GM04503 (cell line): ENCODE measurements at places on chromosomes 7 and 10.

DNA sequence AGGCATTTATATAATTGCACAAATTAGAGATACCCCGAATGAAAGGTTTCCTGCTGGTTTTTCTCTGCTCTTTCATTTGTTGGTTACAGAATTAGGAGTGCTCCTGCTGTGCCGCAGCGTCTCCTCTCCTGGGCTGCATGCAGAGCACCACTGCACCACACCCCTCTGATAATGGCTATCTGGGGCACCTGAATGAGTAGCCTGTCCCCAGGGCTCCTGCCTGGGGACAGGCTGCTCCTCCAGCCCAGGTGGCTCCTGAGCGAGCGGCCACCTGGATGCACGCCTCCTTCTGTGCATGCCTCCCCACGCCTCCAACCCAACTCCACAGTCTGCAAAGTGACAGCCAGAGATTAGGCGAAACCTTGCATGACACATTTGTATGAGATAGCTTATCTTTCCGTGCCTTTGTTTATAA, 242.6 kb upstream of the FZD8 start:
- no peak for DNase-seq

- DNase-seq = no peak
Observed at GRCh38 chr10:46225597-46225996, 61.2 kb upstream of the ANTXRL start.

GRCh38 chr10:83935911-83936310, 203.4 kb upstream of the GHITM start:
- no peak for DNase-seq

- DNase-seq = no peak
Observed at GRCh38 chr10:58266826-58267712, 625 bp downstream of the IPMK start.

DNA sequence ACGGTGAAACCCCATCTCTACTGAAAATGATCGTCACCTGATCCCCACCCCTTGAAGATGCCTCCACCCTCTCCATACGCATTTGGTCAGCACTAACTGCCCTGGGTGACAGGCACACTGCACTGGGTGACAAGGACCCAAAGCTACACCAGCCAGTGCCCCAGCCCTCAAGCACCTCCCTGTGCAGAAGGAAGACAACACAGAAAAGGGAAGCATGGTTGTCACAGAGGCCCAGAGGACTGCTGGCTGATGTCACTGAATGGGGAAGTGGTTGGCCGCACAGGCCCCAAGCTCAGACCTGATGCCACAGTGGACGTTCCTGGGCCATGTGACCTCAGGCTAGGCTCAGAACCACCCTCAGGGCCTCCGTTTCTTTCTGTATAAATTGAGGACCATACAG, 4.2 kb upstream of the PILRA start:
- no peak for DNase-seq

DNA sequence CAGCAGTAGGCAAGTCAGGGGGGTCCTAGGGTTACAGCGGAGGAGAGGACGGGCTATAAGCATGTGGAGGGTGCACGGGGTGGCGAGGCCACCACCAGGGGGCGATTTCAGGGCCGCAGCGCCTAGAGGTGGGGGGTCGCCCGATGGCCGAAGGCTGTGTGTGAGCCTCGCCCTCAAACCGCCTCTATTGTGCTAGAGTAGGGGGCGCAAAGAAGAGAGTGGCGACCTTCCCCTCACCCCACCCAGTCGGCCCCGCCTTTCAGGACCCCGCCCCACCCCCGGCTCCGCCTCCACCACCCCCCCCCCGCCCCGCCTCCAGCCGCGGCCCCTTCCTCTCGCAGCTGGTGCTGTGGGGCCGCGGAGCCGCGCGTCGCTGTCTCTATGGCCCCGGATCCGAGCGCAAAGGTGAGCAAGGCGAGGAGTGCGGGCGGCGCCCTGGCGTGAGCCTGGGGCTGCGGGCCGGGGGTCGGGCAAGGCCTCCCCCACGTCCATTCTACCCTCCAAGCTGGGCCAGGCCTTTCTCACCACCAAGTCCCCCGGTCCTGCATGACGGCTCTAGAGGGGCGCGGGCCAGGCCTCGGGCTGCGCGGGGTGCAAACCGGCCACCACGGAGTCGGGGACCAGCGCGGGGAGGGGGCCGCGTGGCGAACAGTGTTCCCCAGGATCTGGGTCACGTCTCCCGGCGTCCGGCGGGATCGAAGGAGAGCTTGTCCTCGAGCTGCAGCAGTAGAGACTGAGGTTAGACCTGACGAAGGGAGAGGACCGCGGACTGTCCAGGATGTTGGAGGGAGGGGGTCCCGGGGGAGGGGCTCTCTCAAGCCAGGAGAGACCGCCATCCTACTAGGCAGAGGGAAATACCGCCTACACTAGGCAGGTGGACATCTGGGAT, at the start of gene SEMA4G:
TSS of gene SEMA4G (plus strand) at position 318 of the 889 bp plus-strand sequence. CDS start 3,409 bp downstream, outside the sequence.
- no peak for DNase-seq

GRCh38 chr10:34773636-34774630, 41.2 kb downstream of the PARD3 start:
- no peak for DNase-seq

DNA sequence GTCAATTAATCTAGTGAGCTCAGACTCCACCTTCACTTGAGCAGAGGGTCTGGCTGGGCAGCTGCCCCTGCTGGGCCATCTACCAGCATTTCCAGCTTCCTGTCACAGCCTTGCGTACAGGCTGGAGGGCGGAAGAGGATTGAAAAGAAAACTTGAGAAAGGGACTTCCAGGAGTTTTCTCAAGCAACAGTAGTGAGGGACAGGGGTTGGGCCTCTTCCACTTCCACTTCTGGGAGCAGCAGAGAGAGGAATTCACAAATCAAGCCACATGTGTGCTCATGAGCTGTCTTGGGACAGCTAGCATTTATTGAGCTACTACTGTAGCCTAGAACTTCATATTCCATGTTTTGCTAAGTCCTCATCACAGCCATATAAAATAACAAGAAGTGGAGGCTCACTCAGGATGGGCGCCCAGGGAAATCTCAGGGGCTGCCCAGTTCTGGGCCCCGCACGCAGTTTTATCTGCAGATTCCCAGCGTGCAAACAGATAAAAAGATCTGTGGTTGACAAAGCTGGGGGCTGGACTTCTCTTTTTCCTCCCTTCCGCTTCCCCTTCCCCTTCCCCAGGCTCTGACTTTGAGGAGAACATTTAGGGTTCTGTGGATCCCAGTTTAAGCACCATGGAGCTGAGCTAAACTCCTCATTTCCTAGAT, 135.8 kb downstream of the RGS10 start:
- DNase-seq = no peak

DNA sequence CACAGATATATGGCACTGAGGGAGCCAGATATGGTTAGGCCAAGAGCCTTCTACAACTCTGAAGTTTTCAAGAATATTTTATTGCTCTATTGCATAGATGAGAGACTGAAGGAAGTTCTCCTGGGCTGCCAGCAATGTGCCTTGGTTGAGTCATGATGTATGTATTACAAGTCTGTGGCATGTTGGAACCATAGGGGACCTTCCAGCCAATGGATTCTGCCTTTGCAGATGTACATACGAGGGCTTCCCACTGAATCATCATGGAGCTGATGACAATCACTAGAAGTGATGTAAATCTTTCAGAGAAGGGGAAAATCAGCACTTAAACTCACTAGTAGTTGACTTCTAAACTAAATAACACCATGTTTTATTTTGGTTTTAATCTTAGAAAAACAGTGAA, 419.5 kb downstream of the PHTF2 start:
- DNase-seq = no peak

DNA sequence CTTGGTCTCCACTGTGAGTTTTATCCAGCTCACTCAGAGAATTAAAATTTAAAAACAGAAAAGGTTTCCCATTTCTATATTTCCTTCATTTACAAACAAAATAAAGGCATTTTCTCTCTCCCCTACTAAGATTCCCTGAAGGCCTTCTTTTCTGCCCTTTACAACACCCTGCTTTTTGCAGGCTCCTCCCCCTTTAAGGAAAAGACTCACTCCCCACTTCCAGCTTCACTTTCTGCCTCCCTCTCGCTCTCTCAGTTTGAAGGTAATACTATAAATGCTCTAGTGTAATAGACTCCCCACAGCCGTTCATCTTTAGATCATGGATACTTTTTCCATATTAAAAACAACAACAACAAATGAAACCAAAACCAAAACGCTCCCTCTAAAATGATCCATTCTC, 53.3 kb downstream of the CDHR3 start:
- DNase-seq = no peak

DNA sequence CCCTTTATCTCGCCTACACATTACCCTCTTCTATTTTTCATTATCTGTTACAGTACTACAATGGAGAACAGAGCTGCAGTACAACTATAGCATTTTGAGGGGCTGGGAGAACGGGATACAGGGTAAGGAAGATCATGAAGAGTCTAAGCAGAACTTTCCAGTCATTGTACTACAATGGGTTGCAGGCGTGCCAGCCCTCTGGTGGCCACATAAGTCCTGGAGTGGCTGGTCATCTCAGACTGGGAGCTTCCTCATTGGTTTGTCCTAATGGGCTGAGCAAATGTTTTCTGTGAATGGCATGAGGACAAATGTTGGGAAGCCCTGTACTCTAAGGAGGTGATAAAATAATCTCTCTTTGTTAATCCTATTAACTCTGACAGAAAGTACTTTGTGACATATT, 33.0 kb downstream of the TMEM106B start:
- DNase-seq = no peak

DNA sequence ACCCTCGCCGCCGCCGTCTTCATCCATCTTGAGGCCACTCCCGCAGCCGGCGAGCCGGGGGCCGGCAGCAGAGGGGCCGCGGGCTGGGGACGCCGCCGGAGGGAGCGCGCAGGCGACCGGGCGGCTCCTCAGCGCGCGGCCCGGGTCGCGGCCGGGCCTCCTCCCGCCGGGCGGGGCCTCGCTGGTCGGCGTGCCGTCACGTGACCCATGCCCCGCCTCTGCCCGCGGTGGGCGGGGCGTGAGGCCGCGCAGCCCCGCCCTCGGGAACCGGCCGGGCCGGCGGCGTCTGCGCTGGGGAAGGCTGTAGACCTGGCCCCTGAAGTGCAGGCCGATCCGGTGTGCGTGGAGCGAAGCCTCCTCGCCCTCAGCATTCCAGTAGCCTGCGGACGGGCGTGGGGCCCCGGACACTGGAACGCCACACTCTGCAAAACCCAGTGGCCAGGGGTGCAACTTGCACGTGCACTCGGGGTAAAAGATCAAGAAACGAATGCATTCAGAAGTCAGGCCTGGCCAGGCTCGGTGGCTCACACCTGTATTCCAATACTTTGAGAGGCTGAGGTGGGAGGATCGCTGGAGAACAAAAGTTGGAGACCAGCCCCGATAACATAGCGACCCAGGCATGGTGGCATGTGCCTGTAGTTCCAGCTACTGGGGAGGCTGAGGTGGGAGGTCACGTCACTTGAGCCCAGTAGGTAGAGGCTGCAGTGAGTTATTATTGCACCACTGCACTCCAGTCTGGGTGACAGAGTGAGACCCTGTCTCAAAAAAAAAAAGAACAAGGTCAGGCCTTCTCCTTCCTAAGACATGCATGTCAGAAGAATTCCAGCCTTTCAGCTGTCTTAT, at the start of gene CYTH3:
TSS of gene CYTH3 (minus strand) at position 144 of the 843 bp plus-strand sequence. CDS start at position 27, 117 bp downstream.
- DNase-seq = no peak

DNA sequence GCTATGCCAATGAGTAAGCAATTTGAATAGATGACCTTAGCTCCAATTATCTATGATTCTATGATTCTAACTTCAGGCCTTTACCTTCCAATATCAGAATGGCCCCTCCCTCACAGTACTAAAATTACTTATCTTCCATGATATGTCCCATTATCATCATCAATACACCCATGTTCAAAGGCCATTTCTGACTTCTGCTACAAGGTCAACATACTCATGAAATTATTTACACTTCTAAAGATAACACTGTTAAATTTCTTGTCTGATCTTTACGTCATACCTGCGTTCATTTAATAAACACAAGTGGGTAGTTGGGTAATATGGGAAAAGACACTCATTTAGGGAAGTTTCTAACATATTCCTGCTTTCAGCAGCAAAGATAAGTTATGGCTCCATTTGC, 21.2 kb downstream of the IMMP2L start:
- DNase-seq = no peak

- DNase-seq = no peak
Observed at GRCh38 chr7:139748941-139749340, 28.9 kb downstream of the HIPK2 start.

DNA sequence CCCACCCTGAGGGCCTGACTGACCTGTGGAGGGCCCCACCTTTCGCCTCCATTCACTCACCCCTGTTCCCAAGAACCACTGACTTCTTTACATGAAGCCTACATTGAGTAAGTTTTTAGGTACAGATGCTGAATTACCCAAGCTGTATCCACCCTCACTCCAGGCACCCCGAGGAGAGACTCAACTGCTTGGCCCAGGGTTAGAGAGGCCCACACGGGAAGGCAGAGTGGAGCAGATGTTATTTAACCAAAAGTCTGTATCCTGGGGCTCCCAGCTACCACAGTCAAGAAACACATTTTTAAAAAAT, 213.1 kb upstream of the FRMD4A start:
- no peak for DNase-seq

DNA sequence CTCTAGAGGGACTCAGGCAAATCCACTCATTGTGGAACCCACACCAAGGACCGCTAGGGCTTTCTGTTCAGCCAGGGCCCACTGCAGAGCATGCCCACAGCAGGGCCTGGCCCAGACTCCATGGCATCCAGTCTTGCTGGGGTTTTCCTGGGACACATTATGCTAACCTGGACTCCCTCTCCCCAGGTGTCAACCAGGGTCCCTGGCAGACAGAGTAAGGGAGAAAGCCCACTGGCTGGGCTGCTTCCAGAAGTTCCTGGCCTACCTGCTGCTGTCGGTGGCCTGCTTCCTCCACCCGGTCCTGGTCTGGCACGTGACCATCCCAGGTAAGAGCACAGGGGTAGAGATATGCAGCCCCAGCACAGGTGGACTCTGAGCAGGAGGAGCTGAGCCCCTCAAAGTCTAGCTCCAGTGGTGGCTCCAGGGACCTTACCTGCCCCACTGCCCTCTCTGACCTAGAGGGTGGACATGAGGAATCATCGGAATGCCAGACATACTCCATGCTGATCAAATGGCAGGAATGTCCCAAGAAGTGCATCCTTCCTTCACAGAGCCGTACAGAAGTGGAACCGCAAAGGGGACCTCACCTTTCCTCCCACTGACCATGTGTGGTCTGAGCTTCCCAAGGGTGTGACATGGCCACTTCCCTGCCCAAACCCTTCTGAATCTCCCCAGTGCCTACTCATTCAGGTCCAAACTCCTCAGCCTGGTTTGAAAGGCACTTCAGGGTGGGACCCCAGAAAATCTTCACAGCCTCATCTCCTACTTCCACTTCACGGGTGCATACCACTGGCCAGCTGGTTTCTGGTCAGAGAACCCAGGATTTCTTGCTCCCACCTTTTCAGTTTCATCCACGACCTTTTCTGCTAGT, 22.5 kb downstream of the TMEM72 start:
- DNase-seq = no peak
